Fibroblast of villous mesenchyme (primary cell): ENCODE measurements at places on chromosomes 5 and 9. TPM values are rescaled to one million over a fixed set of nuclear protein-coding genes. Genes with fewer than 3 reads are reported as not detected.

PCDHA6 gene
- under 0.01 and 0.43 TPM in 2 replicates for total RNA-seq

PDGFRB gene
- 341 TPM in 2 replicates for total RNA-seq

PCDHGB1 gene
- total RNA-seq: 2.2 and 2.3 TPM in 2 replicates

BRINP1 gene
- total RNA-seq: under 0.01 TPM in 2 replicates

SLC6A7 gene
- under 0.01 TPM in 2 replicates for total RNA-seq

WNT8A gene
- not detected in 2 replicates for total RNA-seq

SDHA gene
- total RNA-seq: 84.4 and 87.2 TPM in 2 replicates

IL5 gene
- not detected in 2 replicates for total RNA-seq

ARRDC1 gene
- total RNA-seq: 12.5 and 15.1 TPM in 2 replicates

PCDHA13 gene
- under 0.01 TPM in 2 replicates for total RNA-seq

GRIA1 gene
- total RNA-seq: 8.1 and 22.5 TPM in 2 replicates

RGS7BP gene
- 0.32 TPM in 1 of 2 replicates, not detected in the other for total RNA-seq

LMX1B gene
- not detected in 2 replicates for total RNA-seq

OR1Q1 gene
- total RNA-seq: not detected in 2 replicates

TAF11L5 gene
- total RNA-seq: not detected in 2 replicates

IL4 gene
- not detected in 2 replicates for total RNA-seq

TMC1 gene
- total RNA-seq: under 0.01 and 1.3 TPM in 2 replicates

HSPB3 gene
- total RNA-seq: 1.7 and 6.1 TPM in 2 replicates

PRRT1B gene
- not detected in 2 replicates for total RNA-seq

TNFSF8 gene
- total RNA-seq: not detected in 2 replicates

PDCD1LG2 gene
- 31.6 and 59.6 TPM in 2 replicates for total RNA-seq

SLC34A3 gene
- under 0.01 TPM in 1 of 2 replicates, not detected in the other for total RNA-seq

SHISAL2B gene
- not detected in 2 replicates for total RNA-seq

TGFBI gene
- total RNA-seq: 281 and 496 TPM in 2 replicates

TRAF1 gene
- 0.86 and 1.6 TPM in 2 replicates for total RNA-seq

OMD gene
- not detected in 2 replicates for total RNA-seq
